ENCODE measurements at places on chromosomes 1 and 21. TPM values are rescaled to one million over a fixed set of nuclear protein-coding genes. Genes with fewer than 3 reads are reported as not detected.
A peak's percentile ranks its signal among the peaks of the same experiment; 100 is the strongest.

DNASE2B gene
- not detected for total RNA-seq

DNA sequence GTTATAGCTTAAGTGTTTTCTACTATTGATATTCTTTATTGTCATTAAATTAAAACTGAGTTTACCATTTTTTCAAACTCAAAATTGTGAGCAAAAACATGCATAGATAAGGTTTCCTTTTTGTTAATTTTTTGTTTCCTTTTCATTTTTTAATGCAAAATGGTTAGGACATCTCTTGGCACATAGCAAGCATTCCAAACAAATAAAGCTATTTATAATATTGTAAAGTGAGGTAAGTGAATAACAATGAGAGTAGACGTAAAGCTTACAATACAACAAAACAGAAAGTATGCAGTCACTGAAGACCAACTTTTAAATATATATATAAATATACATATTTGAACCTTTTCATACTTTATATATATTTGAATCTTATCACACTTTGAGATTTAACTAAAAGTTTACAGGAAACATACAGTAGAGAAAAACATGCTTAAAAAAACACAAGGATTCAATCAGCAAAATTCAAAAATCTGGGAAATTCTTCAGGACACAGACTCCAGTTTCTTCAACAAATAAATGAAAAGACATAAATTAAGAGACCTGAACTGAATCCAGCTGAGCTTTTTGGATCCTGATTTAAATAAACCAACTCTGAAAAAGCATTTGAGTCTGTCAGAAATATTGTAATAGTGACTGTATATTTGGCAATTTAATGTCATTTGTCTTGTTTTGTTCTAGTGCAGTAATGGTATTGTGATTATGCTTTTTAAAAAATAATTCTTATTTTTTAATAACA is 67.5 kb upstream of the SAMSN1 start:
- H3K27me3 ChIP-seq = no peaks in the 10 kb centered on the region
- peaks cover 4% of the 10 kb centered on the region for H3K36me3 ChIP-seq
- H3K4me3 ChIP-seq = no peak overlapping the region

DNA sequence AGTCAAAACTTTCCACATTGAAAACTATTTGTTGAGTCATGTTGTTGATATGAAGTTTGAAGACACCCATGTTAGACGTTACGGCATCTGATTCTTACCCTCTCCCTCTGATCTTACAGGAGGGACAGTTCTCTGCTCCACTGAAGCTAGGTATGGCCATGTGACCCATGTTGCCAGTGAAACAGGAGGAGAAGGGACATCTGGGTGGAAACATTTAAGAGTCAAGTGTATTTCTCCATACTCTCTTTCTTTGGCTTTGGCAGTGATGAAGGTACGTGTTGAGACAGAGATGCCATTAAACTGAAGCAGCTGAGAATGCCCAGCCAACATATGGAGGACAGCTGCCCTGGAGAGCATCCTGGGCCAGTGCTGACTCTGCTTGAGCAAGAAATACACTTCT is 198.4 kb upstream of the PTGFR start:
- no peak overlapping the region for H3K4me3 ChIP-seq
- H3K27me3 ChIP-seq = no peaks in the 10 kb centered on the region
- no peak for DNase-seq
- no peak overlapping the region for H3K27ac ChIP-seq

BRINP2 gene
- not detected for total RNA-seq

C1orf21 gene
- total RNA-seq = 1.8 TPM

DNA sequence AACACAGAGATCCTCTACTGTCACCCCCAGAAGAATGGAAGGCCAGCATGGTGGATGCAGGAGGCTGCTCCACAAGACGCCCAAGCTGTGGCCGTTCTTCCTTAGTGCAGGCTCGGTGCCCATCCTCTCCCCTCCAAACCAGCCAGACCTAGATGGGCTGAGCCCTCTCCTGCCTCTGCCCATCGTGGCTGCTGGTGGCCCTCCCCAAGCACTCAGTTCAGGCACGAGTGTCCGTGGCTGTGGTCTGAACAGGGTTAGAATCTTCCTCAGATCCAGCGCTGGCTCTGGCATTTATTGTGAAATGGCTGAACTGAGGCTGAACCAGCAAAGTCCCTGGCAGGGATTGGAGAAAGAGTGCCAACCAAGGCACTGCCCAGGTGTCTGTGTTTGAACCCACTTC is 59.5 kb downstream of the TRIM11 start:
- no peaks in the 10 kb centered on the region for H3K27me3 ChIP-seq
- DNase-seq = no peak
- no peaks in the 10 kb centered on the region for H3K4me1 ChIP-seq
- no peaks in the 10 kb centered on the region for H3K36me3 ChIP-seq
- H3K4me3 ChIP-seq = no peak overlapping the region

- H3K4me3 ChIP-seq = no peak overlapping the region
- no peaks in the 10 kb centered on the region for H3K36me3 ChIP-seq
- peaks cover 7% of the 10 kb centered on the region for H3K27me3 ChIP-seq
- H3K27ac ChIP-seq = no peak overlapping the region
Observed at GRCh38 chr1:168556647-168557046, 12.8 kb upstream of the XCL2 start.

DNA sequence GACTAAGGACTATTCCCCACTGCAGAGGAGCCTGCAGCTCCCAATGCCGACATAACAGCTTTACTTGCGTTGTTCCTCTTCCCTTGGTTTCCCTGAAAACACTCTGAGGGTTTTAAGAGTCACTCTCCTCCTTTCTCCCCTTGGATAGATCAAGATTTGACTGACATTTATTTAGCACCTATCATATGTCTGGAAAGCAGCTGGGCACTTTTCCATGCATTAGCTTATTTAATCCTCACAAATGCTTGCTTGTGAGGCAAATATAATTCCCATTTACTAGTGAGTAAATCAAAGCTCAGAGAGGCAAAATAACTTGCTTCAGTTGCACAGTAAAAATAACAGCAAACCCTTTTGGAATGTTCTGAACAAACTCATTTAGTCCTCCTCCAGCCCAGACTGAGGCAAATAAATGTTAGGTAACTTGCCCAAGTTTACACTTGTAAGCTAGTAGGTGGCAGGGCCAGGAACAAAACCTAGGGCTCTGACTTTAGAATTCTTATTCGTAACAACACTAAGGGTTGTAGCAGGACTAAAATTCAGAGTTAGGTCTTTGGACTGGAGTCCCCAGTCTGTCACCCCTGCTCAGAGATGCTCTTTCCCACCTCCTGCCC is 81.4 kb downstream of the KCND3 start:
- H3K27ac ChIP-seq = no peak overlapping the region
- no peak for DNase-seq
- no peaks in the 10 kb centered on the region for H3K4me1 ChIP-seq
- H3K36me3 ChIP-seq = no peaks in the 10 kb centered on the region
- no peaks in the 10 kb centered on the region for H3K27me3 ChIP-seq

QSOX1 gene
- total RNA-seq = 63.7 TPM

- H3K4me1 ChIP-seq = peaks cover 11% of the 10 kb centered on the region
- no peaks in the 10 kb centered on the region for H3K36me3 ChIP-seq
- peak overlapping the region; percentile 70 for H3K27ac ChIP-seq
- H3K27me3 ChIP-seq = peaks cover 27% of the 10 kb centered on the region
Observed at GRCh38 chr1:21937372-21938121, 437 bp upstream of the HSPG2 start.

- H3K27me3 ChIP-seq = peaks cover 7% of the 10 kb centered on the region
- no peak for DNase-seq
- H3K36me3 ChIP-seq = peaks cover 21% of the 10 kb centered on the region
- H3K27ac ChIP-seq = peak overlapping the region; percentile 25
- peak overlapping the region; percentile 89 for H3K4me3 ChIP-seq
- peaks cover 77% of the 10 kb centered on the region for H3K4me1 ChIP-seq
Observed at GRCh38 chr1:18953731-18954231, 2.7 kb downstream of the IFFO2 start.

- H3K27ac ChIP-seq = no peak overlapping the region
- H3K4me1 ChIP-seq = peaks cover 11% of the 10 kb centered on the region
- H3K4me3 ChIP-seq = no peak overlapping the region
- H3K27me3 ChIP-seq = peaks cover 7% of the 10 kb centered on the region
Observed at GRCh38 chr1:184905601-184906322, 68.5 kb downstream of the NIBAN1 start.

- H3K4me3 ChIP-seq = peak overlapping the region; percentile 77
- peaks cover 78% of the 10 kb centered on the region for H3K4me1 ChIP-seq
- H3K27me3 ChIP-seq = no peaks in the 10 kb centered on the region
- peak; percentile 56 for DNase-seq
- H3K36me3 ChIP-seq = peaks cover 6% of the 10 kb centered on the region
- H3K27ac ChIP-seq = peak overlapping the region; percentile 98
Observed at GRCh38 chr1:203649999-203650836, 23.6 kb downstream of the ATP2B4 start.

DNA sequence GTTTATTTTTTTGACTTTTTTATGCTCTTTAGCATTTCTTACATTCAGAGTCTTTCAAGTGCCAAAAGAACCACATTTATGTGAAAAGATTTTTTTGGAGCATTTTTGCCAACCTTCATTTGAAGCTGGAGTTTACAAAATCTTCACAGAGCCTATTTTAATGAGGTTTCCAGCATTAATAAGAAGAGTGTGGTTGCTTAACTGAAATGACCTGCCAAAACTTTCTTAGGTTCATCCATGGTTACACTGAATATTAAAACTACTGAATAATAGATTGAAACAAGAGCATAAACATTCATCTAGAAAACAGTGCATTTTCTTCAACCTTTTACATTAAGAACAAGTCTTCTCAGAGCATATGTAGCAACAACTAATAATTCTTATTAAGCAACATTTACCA is 672.3 kb upstream of the CXADR start:
- DNase-seq = no peak
- H3K4me1 ChIP-seq = no peaks in the 10 kb centered on the region
- H3K27ac ChIP-seq = no peak overlapping the region
- no peaks in the 10 kb centered on the region for H3K36me3 ChIP-seq
- H3K27me3 ChIP-seq = no peaks in the 10 kb centered on the region

RALGPS2 gene
- 1.6 TPM for total RNA-seq

- H3K27ac ChIP-seq = no peak overlapping the region
- no peaks in the 10 kb centered on the region for H3K36me3 ChIP-seq
- H3K4me3 ChIP-seq = no peak overlapping the region
Observed at GRCh38 chr1:81509594-81509993, 291.1 kb upstream of the ADGRL2 start.

GRCh38 chr21:31869750-31870149 is 3.1 kb upstream of the HUNK start:
- no peak overlapping the region for H3K4me3 ChIP-seq
- peaks cover 2% of the 10 kb centered on the region for H3K36me3 ChIP-seq
- H3K4me1 ChIP-seq = peaks cover 6% of the 10 kb centered on the region
- no peak for DNase-seq
- peaks cover 37% of the 10 kb centered on the region for H3K27me3 ChIP-seq

GRCh38 chr1:75787524-75787923 is 1.5 kb downstream of the RABGGTB start:
- DNase-seq = no peak
- peaks cover 65% of the 10 kb centered on the region for H3K36me3 ChIP-seq
- peak overlapping the region; percentile 99 for H3K27ac ChIP-seq
- H3K4me1 ChIP-seq = peaks cover 59% of the 10 kb centered on the region
- no peaks in the 10 kb centered on the region for H3K27me3 ChIP-seq

SIK1 gene
- 5.5 TPM for total RNA-seq

DNA sequence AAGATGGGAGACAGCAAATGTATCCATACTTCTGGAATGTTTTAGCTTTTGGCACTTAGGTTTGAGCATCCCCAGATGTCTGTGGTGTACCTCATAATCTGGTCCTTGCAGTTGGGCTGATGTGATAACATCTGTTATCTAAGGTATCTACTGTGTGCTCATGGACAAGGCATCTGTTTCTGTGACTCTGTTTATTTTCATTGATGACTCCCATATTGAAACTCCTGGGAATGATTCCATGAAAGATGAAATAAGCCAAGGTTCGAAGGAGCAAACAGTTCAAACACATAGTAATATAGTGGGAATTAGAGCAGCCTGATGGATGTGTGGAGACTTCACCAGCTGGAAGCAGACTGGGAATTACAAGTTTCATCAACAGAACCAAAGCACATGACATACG is 20.7 kb upstream of the TRIM45 start:
- H3K27ac ChIP-seq = no peak overlapping the region
- no peak for DNase-seq
- H3K4me3 ChIP-seq = no peak overlapping the region
- H3K36me3 ChIP-seq = no peaks in the 10 kb centered on the region
- H3K27me3 ChIP-seq = peaks cover 17% of the 10 kb centered on the region

OR2AK2 gene
- not detected for total RNA-seq

BNIPL gene
- total RNA-seq = 0.70 TPM

DNA sequence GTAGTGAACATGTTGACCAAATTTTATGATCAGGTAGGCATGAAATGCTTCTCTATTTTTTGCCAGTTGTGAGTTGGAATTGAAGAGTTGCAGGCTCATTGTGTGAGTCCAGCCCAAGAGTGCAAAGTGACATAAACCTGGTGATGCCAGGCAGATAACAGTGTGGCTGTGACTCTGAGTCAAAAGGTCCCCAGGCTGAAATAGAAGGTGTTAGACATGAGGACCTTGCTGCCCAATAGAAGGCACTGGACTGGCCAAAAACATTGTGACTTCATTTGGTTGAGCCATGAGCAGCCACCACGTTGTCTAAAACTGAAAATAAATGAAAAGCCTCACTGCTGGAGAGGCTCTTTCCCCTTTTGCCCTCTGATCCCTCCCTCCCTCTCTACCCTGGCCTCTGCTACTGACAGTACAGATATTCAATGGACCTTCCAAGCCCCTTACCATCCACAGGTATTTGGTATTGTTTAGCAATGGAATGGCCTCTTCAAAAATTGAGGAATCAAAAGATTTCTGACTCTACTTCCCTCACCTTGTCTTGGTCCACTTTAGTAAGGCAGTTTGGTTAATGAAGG is 67.8 kb upstream of the ABCD3 start:
- no peaks in the 10 kb centered on the region for H3K36me3 ChIP-seq
- H3K27ac ChIP-seq = no peak overlapping the region
- DNase-seq = no peak
- H3K4me3 ChIP-seq = no peak overlapping the region

DNA sequence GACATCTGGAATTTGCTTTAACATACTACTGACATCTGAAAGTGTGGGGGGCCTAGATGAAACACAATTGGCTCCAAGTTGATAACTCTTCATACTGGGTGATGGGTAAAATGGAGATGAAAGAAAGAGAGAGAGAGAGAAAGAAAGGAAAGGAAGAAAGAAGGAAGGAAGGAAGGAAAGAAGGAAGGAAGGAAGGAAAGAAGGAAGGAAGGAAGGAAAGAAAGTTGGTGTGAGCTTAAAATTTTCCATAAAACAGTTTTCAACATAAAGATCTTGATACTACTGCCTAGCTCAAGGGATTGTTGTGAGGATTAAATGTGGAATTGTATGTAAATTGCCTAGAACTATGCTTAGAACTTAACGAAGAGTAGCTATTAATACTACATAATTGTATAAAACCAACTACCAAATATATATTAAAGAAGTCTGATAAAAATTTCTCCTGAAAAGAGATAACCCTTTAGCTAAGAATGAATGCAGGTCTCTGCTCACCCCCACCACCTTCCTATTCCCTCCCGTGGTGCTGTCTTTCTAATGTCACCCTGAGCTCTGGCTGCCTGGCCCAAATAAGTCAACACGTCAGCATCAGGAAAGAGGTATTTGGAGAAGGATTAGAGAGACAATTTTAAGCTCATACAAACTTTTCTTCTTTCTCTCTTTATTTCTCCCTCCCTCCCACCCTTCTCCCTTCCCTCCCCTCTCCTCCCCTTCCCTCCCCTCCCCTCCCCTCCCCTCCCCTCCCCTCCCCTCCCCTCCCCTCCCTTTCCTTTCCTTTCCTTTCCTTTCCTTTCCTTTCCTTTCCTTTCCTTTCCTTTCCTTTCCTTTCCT is 89.3 kb upstream of the SGIP1 start:
- H3K27me3 ChIP-seq = peaks cover 3% of the 10 kb centered on the region
- peaks cover 37% of the 10 kb centered on the region for H3K4me1 ChIP-seq
- H3K4me3 ChIP-seq = peak overlapping the region; percentile 79
- DNase-seq = no peak
- H3K36me3 ChIP-seq = no peaks in the 10 kb centered on the region
- H3K27ac ChIP-seq = peak overlapping the region; percentile 95
